ENCODE measurements at places on chromosomes 6 and 20. TPM values are rescaled to one million over a fixed set of nuclear protein-coding genes. Genes with fewer than 3 reads are reported as not detected.

DNA sequence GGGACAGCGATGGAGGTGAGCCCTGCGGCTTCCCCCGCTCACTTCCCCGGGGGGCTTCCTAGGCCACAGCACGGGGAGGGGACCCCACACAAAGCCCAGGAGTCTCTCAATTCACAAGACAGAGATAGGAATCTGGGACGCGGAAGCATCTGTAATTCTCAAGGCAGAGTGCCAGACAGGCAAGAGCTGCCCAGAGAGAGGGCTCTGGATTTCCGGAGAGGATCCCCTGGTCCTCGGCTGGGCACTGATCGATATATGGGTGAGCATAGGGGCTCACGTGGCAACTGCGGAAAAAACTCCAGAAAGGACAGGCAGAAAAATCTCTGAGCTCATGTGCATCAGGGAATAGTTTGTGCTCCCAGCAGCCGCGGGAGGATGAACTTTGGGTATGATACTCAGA is 296.2 kb downstream of the NRN1 start:
- DNase-seq: no peak

DNA sequence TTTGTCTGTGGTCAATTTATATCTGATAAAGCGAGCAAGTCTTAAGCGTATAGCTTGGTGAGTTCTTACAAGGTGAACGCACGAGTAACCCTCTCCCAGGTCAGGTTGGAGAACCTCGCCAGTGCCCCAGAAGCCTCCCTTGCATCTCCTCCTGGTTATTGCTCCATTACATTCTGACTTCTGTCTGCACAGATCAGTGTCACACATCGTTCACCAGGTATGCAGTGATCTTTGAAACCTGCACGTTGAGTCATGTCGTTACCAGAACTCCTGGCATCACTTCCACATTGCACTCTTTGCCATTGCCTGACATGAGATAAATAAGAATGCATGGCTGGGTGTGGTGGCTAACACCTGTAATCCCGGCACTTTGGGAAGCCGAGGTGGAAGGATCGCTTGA is 44.2 kb downstream of the AKAP12 start:
- no peak for DNase-seq

DNA sequence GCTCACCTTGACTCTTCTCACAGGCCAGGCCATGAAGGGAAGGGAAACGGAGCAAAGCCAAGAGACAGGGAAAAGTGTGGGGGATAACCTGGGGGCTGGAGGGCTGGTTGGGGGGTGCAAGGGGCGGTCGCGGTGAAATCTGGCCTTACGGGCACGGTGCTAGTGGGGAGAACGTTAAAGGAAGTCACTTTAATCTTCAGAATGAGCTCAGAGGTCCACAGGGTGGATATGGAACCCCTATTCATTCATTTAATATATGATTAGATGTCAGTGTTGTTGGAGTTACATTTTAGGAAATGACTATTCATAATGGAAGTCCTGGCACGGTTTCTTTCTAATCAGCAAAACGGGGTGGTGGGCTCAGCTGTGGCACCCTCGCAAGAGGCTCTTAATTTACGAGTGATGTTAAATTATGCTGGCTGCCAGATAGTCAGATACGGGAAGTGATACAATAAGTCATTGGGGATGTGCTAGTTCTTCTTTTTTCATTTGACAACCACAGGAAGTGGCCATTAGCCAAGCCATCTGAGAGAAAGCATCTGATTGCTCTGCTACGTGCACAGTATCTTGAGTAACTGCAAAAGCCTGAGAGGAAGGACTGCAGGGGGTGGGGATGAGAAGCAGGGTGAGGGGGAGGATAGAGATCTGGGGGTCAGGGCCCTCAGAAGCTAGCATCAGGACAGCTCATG is 253.0 kb downstream of the QKI start:
- DNase-seq: peak; percentile 30

Gene SAMD5
- 1.5 TPM for total RNA-seq

Gene HLA-DQB1
- total RNA-seq: 15.6 TPM

Gene RIMS4
- 0.17 TPM for total RNA-seq

DNA sequence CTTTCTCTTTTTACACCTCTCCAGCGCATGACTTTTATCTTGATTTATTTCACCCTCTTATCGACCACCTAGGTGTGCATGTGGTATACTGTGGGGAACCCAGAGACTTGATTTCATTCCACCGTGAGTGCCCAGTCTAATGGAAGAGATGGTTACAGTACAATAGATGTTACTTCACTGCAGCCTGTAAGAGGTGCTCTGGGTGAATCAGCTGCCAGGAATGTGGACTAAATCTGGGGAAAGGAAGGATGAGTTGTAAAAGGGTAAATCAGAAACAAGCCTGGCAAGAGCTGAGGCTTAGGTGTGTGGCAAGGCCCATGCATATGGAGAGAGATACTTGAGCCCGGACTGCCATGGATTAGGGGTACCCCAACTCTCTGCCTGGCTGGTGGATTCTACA is 7.4 kb downstream of the STK35 start:
- peak; percentile 63 for DNase-seq

Gene UNC93A
- total RNA-seq: not detected

DNA sequence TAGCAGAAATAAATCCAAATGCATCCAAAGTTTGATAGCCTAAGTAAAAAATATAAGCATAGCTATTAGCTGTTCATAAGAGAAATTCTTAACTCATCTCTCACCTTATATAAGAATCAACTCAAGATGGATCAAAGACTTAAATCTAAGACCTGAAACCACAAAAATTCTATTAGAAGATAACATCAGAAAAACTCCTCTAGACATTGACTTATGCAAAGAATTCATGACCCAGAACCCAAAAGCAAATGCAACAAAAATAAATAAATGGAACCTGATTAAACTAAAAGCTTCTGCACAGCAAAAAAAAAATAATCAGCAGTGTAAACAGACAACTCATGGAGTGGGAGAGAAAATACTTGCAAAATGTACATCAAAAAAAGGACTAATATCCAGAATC is 184.3 kb downstream of the TFAP2A start:
- no peak for DNase-seq

DNA sequence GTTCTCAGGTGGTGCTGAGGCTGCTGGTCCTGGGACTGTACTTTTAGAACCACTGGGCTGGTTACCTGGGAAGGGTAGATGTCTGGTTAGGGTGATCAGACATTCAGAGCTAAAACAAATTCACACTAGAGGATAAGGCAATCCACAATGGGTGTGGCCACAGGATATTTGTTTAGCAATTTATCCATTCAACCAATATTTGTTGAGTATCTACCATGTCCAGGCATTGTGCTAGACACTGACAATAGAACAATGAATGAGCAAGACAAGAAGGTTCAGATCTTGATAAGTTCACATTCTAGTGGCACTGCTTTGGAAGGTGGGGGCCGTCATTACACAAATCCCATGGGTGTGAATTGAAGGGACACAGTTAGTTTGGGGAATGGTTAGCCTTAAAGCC is 131.7 kb downstream of the BCAS1 start:
- no peak for DNase-seq

DNA sequence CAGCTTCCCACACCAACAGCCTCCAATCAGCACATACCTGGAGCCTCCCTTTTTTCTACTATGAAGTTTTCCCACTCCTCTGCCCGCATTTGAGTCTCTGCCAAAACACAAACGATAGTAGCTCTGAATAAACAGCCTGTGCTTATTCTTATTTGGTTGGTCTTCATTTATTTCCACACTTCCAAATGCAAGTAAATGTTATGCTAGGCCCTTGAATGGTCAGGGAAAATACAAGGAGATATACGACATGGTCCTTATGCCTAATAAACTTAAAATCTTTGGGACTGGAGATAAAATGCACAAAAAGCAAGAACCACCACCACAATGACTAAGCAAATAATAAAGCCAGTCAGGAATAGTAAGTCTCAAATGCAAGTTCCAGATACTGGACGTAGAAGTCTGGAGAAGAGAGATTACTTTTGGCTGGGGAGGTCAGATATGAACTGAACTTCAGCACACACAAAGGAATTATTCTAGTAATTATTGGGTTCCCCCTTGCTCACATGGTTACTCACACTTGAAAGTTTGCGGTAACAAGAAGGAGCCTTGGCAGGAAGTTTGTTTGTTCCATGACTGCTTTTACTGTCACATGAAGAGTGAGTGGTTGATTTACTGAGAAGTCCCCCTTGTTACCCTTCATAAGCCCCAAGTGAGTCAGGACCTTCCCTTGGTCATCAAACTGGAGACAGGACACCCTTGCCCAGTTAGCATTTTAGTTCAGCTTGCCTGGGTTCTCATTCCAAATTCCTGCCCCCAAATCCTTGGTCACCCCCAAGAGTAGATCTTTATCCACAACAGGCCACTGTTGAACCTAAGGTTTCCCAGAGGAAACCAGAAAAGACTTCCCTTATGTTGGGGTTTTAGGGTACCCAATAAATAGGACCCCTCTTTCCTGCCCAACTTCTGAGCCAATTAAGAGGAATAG is 511.2 kb upstream of the JARID2 start:
- peak; percentile 39 for DNase-seq

DNA sequence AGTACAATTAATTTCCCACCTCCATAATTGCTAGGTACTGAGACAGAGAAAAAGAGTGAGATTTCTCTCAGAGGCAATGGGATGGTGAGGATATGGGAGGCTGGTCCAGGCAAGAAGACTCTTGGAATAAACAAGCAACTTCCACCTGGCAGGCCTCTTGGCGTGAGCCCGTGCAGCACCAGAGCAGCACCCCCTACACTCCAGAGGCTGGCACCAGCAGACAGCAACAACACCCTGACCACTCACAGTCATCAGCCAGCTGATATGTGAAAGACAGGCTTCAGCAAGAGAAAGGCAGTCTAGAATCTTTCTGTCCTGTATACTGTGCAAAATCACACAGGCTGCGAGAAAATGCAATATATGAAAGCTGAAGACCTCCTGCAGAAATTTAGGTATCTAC is 59.7 kb downstream of the KIF13A start:
- DNase-seq: no peak

Gene CLPSL1
- not detected for total RNA-seq

Gene ZBTB46
- 17.0 TPM for total RNA-seq

- no peak for DNase-seq
Measured at GRCh38 chr6:7922596-7922995, 12.0 kb upstream of the TXNDC5 start.

GRCh38 chr6:16375206-16375605 is 136.8 kb downstream of the GMPR start:
- no peak for DNase-seq

Gene SLC13A3
- 1.6 TPM for total RNA-seq

GRCh38 chr20:14264869-14265268 is 72.5 kb downstream of the FLRT3 start:
- DNase-seq: no peak

GRCh38 chr20:52461582-52461981 is 270.0 kb upstream of the ZFP64 start:
- no peak for DNase-seq

DNA sequence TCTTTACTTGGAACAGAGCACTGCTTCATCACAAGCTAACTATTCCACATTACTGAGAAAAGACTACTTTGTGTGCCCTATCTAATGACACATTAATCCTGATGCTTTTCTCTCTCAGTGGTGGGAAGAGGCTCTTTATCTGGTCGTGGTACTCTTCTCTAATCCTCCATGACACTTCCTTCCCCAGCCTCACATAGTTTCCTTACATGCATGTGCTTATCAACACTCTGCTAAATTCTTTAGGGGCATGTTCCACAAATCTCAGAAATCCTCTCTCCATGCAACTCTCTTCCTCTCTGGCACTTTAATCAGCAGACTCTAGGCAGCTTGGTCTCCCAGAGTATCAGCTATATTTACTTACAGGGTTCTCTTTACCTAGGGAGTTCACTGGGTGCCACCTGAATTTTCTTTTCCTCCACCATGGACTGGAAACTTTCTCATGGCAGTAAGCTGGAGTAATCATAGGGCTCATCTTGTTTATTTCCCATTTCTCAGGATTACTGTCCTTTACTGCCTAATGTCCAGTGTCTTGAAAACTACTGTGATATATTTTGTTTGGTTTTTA is 27.0 kb upstream of the SLC22A2 start:
- DNase-seq: no peak

- no peak for DNase-seq
Measured at GRCh38 chr6:47116606-47117005, 74.5 kb upstream of the ADGRF1 start.

DNA sequence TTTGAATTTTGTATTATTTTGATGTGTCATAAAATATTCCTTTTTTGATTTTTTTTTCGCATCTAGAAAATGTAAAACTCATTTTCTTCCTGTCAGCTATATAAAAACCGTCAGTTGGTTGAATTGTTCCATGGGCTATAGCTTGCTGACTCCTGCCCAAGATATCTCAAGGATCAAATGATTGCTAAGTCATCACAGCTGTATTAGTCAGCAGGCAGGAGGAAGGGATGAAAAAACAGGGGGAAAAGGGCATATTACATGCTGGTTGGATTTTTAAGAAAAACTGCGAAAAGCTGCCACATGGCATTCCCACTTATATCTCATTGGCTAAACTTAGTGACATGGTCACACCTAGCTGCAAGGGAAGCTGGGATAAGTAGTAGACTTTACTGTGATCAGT is 569.9 kb downstream of the BCKDHB start:
- no peak for DNase-seq

Gene TREM1
- 3.8 TPM for total RNA-seq

Gene EFCAB8
- 0.07 TPM for total RNA-seq

Gene TMEM63B
- total RNA-seq: 28.1 TPM

GRCh38 chr6:41181566-41181965 is 18.6 kb upstream of the TREM2 start:
- no peak for DNase-seq

DNA sequence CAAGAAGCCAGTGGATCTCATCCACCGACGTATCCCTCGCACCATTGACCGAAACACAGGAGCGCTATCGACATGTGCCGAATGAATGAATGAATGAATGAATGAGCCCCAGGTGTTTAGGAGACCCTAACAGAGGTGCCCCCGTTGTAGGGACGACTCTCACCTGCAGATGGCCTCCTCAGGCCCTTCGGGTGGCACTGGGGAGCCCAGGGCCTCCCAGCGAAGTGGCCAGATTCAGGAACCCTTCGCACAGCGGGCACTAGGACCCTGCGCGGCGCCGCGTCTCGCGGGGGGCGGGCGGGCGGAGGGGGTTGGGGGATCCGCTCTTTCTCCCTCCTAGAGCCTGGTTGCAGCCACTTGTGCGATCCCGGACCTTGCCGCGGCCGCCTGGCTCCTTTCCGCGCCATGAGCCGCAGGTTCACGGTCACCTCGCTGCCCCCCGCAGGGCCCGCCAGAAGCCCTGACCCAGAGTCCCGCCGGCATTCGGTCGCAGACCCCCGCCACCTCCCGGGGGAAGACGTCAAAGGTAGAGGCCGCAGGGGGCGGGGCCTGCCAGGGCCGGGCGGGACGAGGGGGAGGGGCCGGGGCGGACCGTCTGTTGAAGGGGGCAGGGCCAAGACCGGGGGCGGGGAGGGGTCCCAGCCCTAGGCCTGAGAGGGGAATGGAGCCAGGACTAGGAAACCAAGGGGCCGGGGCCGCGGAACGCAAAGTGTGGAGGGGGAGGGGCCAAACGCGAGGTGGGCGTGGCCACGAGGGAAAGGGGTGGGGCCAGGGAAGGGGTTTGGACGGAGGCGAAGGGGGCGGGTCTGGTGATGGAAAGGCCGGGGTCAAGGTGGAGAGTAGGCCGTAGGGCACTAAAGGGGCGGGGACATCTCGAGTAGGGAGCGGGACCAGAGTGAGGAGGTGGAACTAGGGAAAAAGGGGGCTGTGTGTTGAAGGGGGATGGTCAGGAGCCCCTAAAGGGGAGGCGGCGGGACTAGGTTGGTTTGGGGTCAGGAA is 7.4 kb upstream of the SLC12A5 start:
- peak; percentile 68 for DNase-seq

GRCh38 chr6:31797588-31797987 is 2.0 kb upstream of the VARS1 start:
- DNase-seq: no peak

- no peak for DNase-seq
Measured at GRCh38 chr6:21188505-21189223, 404.9 kb upstream of the SOX4 start.
